ENCODE measurements at places on chromosomes 13 and 19. TPM values are rescaled to one million over a fixed set of nuclear protein-coding genes. Genes with fewer than 3 reads are reported as not detected.

GRCh38 chr13:101655435-101655834, 203.0 kb downstream of the ITGBL1 start:
- no peak for DNase-seq

GRCh38 chr19:51030631-51031030, 4.2 kb downstream of the KLK12 start:
- no peak for DNase-seq

DNA sequence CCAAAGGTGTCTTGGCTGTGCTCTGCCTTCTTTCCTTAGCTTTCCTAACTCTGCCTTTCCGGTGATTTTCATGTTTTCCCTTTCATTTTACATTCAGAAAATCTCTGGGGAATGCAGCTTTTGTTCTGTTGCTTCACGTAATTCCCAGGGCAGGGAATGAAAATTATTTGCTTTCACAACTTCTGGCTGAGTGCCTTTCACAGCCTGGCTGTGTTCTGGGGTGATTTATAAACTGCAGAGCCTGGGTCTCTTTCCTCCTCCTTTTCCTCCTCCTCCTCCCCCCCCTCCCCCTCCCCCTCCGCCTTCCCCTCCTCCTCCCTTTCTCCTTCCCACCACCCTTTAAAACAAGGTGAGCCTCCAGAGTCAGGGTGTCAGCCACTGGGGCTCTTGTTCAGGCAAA, 84.3 kb downstream of the RNASEH2B start:
- DNase-seq, result no peak

ZNF560 gene
- not detected for total RNA-seq

DNA sequence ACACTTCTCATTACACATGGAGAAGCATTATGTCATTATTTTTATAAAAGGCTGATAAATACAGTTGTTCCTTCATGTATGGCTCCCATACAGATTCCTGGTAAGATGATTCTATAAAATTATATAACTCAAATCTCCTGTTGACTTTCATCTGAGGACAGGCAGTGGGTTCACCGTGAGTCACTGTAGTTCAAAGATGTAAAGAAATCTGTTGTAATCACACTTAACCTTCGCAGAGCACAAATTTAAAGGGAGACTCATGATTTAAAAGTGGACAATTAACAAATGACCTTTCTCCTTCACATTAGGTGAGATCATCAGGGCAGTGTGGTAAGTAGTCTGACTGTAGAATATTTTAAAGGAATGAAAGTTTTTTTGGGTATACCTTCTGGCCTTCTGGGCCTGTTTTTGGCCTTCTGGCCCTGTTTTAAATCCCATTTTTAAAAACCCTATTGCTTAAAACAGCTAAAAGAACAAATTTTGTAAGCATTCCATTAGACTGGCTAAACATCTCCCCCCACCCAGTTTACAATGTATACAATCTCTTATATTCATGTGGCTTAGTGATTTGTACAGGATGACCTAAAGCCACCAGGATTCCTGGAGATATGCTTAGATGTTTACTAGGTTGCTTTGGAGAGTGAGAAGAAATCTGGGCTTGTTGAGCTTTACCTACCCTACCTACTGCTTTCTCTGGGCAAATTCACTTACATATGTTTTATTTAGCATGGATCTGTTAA, 171.2 kb downstream of the ITGBL1 start:
- DNase-seq, result no peak

DNA sequence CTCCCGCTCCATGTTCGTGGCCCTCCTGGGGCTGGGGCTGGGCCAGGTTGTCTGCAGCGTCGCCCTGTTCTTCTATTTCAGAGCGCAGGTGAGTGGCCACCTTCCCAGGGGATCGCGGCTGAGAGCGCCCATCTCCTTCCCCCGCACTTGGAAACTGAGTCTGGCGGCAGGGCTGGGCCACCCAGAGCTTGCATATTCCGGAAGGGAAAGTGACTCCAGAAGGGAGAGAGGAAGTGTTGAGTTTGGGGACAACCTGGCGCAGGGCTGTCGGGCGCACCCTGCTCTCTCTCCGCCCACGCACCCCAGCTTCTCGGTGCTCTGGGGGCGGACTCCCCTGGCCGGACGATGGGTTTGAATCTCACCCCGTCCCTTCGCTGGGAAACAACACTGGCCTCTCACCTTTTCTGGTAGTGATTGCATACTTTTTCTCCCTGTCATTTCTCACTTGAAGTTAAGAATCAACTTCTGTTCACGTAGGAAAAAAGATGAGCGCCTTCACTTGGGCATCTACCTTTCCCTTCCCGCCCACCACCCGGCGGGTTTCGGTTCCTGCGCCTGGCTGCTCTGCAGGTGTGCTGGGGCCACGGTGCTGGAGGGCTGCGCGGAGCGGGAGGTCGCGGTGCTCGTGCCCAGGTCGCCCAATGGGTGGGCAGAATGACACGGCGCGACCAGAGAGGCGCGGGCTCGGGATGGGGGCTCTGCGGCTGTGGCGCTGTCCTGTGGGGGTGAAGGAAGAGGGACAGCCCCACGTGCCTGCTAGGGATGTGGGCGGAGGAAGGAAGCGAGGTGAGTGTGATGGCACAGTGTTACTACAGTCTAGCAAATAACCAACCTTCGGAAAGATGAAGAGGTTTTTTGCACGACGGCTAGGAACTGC, 721 bp downstream of the TNFSF11 start:
- peak; percentile 75 for DNase-seq

POLR1G gene
- total RNA-seq, result 11.1 TPM

MBD3L3 gene
- not detected for total RNA-seq

DNA sequence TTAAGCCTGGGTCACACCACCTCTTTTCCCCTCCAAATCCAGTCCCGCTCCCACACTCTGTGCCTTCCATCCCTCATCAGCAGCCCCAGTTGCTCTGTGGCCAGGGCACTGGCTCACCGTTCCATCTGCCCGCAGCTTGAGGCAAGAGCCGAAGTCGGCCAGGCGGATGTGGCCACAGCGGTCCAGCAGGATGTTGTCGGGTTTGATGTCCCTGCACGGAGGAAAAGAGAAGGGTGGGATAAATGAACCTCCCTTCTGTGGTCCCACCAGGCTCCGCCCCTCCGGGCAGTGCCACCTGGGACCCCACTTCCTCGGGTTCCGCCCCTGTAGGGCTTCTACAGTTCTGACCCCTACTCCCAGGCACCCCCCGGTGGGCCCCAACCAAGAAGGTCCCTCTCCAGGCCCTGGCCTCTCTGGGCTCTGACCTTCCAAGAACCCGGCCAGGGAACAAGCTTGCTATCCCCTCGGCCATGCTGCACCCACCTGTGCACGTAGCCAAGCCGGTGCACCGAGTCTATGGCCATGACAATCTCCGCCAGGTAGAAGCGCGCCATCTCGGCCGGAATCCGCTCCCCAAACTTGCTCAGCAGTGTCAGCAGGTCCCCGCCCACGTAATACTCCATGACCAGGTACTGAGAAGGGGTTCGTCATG, 4.2 kb downstream of the DMPK start:
- DNase-seq, result no peak

DNA sequence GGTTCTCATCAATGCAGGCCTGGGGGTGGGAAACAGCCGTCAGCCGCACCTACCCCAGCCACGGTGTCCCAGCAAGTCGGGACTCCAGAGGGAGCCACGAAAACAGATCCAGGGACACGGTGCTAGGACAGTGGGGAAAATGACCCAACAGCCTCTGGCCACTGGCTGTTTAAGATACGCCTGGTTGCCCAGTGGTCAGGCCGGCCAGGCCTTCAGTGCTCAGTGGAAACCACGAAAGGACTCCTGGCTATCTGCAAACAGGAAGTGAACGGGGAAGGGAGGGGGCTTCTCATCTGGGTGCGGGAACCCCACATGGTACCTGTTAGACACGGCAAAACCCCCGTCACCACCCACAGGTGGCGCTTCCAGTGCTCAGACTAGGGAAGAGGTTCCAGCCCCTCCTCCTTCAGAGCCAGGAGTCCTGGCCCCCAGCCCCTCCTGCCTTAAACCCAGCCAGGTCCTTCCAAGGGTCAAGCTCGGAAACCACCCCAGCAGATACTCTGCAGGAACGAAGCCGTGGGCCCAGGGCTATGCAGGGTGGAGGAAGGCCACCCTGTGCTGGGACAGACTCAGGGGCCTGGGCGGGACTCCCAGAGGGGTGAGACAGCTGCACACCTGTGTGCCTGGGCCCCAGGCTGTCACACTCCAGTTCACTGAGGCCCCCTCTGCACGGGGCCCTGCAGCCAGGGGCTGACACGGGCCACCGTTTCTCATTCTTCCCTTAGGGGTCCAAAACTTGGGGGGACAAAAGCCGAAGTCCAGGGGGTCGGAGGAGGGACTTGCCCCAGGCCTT, 4.5 kb downstream of the PPP1R12C start:
- DNase-seq, result no peak

GRCh38 chr13:98856983-98857382, 104.5 kb upstream of the SLC15A1 start:
- no peak for DNase-seq

DNA sequence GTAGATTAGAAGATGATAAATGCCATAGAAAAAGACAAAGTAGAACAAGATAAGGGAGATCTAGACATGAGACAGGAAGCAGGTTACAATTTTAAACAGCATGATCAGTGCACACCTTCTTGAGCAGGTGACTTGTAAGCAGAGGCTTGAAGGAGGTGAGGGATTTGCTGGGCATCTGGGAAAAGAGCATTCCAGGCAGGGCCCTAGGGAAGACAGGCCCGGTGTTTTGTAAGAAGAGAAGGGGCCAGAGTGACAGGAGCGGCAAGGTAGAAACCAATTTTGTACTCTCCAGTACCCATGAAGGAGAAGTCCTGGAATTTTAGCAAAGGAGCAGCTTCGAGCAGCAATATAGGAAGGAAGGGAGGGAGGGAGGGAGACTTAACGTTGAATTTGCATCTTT, 296.5 kb downstream of the MZT1 start:
- no peak for DNase-seq

LILRA1 gene
- total RNA-seq, result not detected

DNA sequence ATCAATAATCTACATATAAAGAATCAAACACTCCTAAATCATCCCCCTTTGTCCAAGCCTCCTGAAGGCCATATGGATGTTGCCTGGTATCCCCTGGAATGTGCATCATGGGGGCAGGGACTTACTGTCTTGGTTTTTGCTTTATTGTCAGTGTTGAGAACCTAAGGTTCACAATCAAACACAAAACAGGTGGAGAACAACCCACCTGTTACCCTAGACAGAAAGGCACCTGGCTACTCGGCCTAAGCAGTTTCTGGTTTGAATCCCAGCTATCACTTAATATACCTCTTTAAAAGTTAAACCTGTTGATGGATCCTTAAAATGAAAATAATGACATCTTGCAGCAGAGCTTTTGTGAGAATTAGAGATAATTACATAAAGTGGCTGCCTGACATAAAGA, 68.9 kb downstream of the DCLK1 start:
- no peak for DNase-seq

IGFL3 gene
- total RNA-seq, result not detected

- no peak for DNase-seq
Measured at GRCh38 chr19:28436320-28436719, 776.6 kb downstream of the UQCRFS1 start.

GRCh38 chr19:18342090-18342632, 1.8 kb downstream of the PGPEP1 start:
- no peak for DNase-seq

- no peak for DNase-seq
Measured at GRCh38 chr13:99661791-99662190, 160.5 kb downstream of the TM9SF2 start.

DNA sequence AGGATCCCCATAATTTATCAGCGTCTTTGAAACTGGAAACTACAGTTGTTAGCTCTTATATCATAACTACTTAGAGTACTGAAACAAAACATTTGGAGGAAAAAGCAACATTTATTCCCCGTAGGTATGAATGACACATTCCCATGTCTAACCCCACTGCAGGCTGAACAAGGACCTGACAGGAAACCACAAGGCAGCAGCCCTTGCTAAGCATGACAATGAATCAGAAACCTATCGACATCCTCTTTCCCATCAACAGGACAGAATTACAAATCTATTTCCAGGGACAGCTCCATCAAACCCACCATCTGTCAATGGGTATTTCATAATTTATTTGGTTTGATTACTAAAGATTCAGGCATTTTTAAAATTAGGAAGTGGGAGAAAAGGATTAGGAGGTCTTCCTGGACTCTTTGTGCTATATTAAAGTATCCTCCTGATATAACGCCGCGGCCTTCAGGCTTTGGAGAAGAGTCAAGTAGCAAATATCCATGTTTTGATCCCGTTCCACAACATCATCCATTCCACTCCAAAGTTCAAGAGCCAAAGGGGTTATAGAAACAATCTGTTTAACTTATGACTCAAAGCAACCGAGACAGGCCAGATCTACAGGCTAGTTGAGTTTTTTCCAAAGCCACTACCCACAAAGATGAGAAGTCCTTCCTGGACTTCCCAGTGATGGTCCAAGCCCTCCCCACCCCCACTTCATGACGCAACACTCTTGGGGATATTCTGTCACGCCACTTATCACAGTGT, 51.1 kb downstream of the FAM216B start:
- no peak for DNase-seq

PABPC3 gene
- 0.81 TPM for total RNA-seq

GRCh38 chr13:114069376-114070097, 62.9 kb downstream of the RASA3 start:
- no peak for DNase-seq

GRCh38 chr19:51589511-51589910, 18.4 kb downstream of the ZNF175 start:
- no peak for DNase-seq

DNA sequence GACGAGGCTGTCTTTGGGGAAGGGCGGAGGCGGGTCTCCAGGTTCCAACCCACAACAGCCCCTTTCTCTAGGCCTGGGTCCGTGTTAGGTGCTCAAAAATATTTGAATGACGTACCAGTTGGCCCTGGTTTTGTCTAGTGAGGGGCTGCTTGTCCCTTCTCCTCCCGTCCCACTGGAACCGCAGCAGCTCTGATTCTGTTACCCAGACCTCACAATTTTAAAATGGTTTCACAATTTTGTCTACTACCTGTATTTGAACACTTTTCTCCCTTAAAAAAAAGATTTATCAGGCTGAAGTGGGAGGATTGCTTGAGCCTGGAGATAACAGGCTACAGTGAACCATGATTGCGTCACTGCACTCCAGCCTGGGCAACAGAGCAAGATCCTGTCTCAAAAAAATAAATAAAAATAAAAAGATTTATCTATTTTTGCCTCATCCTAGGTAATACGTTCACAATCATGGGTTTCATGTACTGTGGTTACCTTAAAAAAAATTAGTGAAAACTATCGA, 1.3 kb upstream of the IRF2BP1 start:
- DNase-seq, result no peak

- DNase-seq, result no peak
Measured at GRCh38 chr13:107846642-107847041, 368.7 kb downstream of the LIG4 start.

DNA sequence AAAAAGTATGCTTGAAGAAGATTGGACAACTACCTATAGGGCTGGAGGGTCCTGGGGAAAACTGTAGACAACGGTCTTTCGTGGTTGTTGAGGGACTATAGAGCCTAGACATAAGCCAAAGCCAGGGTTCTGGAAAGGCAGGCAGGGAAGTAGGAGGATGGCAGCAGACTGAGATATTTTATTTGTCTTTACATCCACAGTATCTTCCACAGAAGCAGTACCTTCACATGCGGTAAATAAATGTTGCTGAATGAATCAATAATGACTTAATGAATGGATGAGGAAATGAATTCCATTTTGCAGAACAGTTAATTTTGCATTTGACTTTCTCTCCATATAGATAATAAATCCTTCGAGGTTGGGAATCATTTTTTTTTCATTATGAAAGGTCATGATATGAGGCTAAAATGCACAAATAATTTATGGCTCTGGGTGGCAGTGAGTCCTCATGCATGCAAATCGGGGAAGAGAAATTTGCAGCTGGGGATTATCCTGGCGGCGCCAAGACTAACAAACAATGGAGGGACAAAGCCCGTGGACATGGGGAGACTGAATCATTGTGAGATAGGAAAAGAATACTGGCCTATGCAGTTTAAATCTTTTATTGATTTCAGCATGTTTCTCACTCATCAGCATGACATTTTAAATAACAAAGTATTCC, 102.0 kb downstream of the ERCC5 start:
- DNase-seq, result no peak
